ENCODE measurements at places on chromosomes 7 and 10.
A peak's percentile ranks its signal among the peaks of the same experiment; 100 is the strongest.

GRCh38 chr10:114427124-114427852, 23.0 kb upstream of the AFAP1L2 start:
- DNase-seq = no peak

DNA sequence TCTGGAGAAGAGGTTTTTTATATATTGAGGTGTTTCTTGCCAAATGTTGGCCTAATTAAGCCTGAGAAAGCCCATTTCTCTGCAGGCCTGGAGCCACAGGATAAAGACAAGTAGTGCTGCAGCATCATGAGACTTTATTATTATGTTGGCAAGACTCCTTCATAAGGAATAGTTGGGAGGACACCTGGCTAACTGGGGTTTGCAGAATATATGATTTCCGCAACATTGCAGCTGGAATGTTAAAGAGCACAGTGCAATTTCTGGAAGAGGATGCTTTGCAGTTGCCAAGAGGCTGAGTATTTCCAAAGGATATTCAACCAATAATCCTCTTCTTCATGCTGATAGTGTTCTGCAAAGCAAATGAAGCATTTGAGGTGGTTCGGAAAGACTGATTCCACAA, 1512.8 kb upstream of the LRRTM3 start:
- DNase-seq = no peak

DNA sequence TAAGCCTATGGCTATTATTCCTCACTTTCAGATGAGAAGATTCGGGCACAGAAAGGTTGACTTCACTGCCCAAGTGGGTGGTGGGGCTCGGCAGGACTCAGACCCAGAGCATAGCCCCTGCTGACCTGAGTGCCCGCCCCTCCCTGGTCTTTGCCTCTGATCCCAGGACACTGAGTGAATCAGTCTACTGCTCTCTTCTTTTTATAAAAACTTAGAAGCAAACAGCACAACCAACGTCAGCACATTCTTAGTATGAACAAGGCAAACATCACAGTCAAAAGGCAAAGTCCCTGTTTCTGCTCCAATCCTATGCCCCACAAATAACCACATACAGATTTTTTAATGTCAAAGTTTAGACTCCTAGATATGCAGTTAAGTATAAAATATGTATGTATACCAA, 237.8 kb downstream of the ZMYND11 start:
- DNase-seq = peak; percentile 69

- DNase-seq = no peak
These were observed 150.9 kb upstream of the MTPN start for GRCh38 chr7:136128050-136128449.

GRCh38 chr7:132806834-132807233, 230.6 kb upstream of the PLXNA4 start:
- no peak for DNase-seq

DNA sequence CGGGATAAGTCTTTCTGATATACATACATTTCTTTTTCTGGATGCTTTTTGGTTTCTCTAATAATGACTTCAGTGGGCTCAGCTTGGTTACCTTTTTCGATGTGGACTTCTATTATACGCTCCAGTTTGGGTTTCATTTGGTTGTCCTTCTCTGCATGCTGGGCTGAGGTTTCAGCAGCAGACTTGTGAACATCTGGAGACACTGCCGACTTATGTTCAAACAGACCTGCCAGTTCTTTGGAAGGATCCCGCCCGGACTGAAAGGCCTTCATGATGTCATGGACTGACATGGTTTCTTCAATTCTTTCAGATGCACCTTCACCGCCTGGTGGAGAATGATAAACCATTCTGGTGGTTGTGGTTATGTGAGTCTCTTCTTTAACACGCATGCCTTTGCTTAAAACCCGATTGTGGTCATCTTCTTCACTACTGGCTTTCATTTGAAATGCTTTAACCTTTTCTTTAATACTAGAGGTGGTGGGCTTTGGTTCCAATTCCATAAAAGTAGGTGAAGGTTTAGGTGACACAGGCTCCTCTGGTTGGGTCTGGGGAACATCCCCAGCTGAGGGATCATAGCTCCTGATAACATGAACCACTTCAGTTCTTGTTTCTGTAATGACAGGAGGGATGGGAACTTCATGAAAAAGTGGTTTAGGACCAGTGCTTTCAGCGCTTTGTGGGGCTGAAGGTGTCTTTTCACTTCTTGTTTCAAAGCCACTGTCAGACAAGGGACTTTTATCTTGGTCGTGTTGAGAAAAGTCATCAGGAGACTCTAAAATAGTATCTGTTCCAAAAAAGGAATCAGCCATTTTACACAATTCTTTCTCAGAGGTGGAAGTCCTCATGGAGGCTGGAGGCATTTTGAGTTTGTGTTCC, 167.7 kb upstream of the CCDC6 start:
- no peak for DNase-seq

GRCh38 chr7:155785536-155785935, 26.7 kb downstream of the SHH start:
- DNase-seq = peak; percentile 72

DNA sequence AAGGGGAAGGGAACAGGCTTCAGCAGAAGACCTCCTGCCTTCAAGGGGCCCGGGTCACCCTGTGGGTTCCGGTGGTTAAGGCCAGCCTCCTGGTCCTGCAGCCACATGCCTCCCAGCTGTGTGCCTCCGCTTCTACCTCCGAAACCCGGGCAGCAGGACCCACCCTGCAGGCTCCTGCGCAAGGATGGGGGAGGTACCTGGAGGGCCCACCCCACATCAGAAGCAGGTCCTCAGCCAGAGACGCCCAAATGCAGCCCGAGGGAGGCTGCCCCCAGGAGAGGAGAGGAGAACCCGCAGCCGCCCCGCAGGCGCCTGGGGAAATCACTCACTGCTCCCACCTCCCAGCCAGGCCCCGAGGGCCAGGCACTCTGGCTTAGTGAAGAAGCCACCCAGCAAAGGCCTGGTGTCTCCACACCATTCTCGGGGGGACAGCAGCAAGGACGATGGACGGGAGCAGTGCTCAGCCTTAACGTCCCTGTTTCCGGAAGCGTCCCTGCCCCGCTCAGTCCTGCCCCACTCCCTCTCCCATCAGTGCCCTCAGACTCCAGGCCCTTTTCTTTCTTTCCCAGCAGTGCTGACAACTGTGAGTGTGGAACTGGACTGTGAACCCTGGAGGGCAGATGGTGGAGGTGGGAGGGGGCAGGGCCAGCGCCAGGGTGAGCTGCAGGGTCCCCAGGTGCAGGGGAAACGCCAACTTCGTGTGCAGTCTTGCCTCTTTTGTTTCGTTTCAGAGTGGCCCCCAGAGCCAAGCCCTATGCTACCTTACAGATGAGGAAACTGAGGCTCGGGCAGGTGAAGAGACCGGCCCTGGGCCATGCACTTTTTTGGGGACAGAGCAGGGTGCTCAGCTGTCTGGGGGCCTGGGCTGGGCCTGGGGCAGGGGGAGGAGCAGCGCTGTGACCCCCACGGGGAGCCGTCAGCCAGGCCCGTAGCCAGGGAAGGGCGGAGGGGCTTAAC, 138.0 kb downstream of the FAM53B start:
- no peak for DNase-seq

- DNase-seq = peak; percentile 8
These were observed 186.8 kb downstream of the CUX1 start for GRCh38 chr7:102004229-102004628.

DNA sequence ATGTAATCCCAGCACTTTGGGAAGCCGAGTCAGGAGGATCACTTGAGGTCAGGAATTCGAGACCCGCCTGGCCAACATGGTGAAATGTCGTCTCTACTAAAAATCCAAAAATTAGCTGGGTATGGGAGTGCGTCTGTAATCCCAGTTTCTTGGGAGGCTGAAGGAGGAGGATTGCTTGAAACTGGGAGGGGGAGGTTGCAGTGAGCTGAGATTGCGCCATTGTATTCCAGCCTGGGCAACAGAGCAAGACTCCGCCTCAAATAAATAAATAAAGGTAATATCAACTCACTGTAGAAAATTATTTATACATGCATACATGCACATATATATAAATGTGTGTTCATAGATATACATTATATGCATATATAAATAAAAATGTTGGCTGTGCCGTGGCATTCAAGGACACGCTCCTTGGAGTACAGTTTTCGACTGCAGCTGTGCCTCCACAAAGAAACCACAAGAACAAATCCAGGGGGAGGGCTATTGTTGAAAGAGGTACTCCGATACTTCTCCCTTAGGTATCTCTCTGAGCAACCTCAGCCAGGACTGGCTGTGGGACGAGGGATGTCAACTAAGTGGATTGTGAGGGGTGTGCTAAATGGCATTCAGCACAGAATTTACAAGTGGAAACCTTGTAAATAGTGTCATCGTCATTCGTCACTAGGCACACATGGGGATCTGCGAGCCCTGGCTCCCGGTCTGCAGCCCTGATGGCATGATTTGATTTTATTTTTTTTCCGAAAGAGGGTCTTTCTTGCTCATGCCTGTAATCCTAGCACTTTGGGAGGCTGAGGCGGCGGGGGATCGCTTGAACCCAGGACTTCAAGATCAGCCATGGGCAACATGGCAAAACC, 49.3 kb downstream of the HIP1 start:
- DNase-seq = no peak
